Activated naive CD8-positive, alpha-beta T cell treated with anti-CD3 and anti-CD28 coated beads for 36 hours (primary cell): ENCODE measurements at places on chromosomes 2 and 18.

DNA sequence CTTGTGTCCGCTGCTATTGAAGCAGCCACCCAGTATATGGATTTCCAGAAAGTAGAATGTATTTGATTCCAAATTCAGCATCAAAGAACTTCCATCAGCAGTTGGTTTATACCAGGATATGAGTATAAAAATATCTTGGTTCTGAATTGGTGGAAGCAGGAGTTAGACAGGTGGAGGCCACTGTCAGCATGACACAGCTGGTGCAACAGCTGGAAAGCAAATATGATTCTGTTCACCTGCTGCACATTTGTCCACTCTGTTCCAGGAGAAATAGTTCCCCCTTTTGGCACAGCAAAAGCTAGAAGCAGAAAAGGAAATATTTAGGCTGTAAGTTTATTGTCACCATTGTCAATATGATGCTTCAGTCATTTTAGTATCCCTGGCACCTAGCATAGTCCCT, 41.2 kb downstream of the KIAA2012 start:
- H3K27me3 ChIP-seq, result peaks cover 47% of the 10 kb centered on the region
- no peak for DNase-seq
- no peaks in the 10 kb centered on the region for H3K4me1 ChIP-seq
- no peak overlapping the region for H3K27ac ChIP-seq

DNA sequence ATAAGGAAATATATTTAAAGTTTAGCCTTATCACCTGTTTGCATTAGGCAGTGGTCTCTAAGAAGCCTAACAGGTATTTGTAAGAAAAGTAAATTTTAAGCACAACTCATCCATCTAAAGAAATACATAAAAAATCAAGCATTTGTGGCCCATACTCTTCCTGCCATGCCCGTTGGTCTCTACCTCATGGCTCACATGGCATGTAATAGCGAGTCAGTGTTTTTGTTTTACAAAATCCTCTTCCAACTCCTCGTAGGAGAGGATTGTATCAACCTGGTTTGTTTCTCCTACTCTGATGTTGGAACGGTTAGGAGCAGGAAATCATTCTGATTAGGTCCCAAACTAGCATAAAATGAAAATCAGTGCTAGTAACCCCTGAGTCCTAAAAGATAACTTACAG, 91.8 kb downstream of the FMNL2 start:
- H3K4me1 ChIP-seq, result no peaks in the 10 kb centered on the region
- no peaks in the 10 kb centered on the region for H3K36me3 ChIP-seq
- no peak overlapping the region for H3K4me3 ChIP-seq
- no peak for DNase-seq

GRCh38 chr2:162369551-162369950, 25.6 kb downstream of the GCA start:
- no peaks in the 10 kb centered on the region for H3K36me3 ChIP-seq
- H3K4me3 ChIP-seq, result no peak overlapping the region
- H3K4me1 ChIP-seq, result no peaks in the 10 kb centered on the region
- no peaks in the 10 kb centered on the region for H3K27me3 ChIP-seq
- no peak overlapping the region for H3K27ac ChIP-seq

DNA sequence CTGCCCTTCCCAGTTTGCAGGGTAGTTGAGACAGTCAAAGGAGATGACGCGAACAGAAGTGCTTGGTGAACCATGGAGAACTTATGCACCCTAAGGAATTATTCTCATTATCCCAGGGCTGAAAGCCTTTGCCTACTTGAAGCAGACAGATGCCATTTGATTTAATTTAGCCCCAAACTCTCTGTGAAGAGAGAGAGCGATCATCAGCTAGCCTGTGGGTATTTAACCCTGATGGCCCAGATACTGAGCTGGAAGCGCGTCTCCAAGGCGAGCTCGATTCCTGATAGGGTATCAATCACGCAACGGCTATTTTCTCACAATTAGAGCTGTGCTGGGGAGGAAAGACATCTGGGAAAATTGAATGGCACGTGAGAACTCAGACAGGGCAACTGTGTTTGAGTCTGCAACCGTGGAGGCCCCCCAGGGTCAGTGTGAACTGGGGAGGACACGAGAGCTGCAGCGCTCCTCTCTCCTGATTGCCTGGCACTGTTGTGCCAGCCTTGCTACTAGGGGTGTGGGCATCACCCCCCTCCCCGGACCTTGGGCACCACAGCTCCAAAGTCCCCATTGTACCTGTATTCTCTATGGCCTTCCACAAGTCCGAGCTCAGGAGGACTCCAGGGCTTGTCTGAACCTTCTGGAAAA, 73.2 kb downstream of the CAPN13 start:
- no peak for DNase-seq
- H3K36me3 ChIP-seq, result no peaks in the 10 kb centered on the region
- no peak overlapping the region for H3K4me3 ChIP-seq
- no peak overlapping the region for H3K27ac ChIP-seq
- H3K27me3 ChIP-seq, result no peaks in the 10 kb centered on the region

DNA sequence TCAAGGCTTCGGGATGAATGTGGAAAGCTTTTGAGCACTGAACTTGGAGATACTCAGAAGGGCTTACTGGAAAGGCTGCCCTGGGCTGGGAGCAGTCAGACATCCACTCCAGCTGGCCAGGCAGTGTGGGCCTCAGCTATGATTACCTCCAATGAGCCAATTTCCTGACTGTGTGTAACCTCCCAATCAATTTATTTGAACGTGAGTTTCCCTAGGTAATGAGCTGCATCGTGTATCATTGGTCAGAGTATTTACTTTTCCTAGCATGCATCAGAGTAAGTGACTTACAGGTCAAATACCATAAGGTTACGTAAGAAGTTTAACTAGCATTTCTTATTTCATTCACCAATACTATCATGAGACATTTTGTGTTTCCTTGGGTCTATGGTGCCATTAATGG, 11.0 kb upstream of the CTAGE1 start:
- H3K27ac ChIP-seq, result no peak overlapping the region
- no peaks in the 10 kb centered on the region for H3K36me3 ChIP-seq
- DNase-seq, result no peak
- no peaks in the 10 kb centered on the region for H3K4me1 ChIP-seq

GRCh38 chr18:27966881-27967280, 210.0 kb downstream of the CDH2 start:
- H3K4me1 ChIP-seq, result no peaks in the 10 kb centered on the region
- DNase-seq, result no peak
- H3K27me3 ChIP-seq, result no peaks in the 10 kb centered on the region
- no peak overlapping the region for H3K27ac ChIP-seq

DNA sequence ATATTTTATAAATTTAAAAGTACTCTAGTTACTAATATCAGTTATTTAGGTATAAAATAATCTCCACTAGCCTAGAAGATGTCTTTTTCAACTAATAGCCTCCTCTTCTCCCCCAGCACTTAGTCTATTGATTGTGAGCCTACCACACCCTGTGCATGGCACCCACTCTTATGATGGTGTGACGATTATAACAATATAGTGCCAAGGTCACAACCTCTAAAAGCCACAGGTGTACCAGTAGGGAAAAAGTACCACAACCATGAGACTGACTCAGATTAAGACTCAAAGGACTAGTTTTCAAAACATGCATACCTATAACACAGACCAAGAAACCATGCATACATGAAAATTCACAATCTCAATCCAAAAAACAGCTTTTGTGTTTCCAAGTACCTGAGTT, 27.6 kb downstream of the THADA start:
- H3K27me3 ChIP-seq, result no peaks in the 10 kb centered on the region
- peaks cover 43% of the 10 kb centered on the region for H3K36me3 ChIP-seq
- H3K4me3 ChIP-seq, result no peak overlapping the region
- H3K4me1 ChIP-seq, result peaks cover 31% of the 10 kb centered on the region
- no peak for DNase-seq

- peaks cover 4% of the 10 kb centered on the region for H3K27me3 ChIP-seq
- no peak overlapping the region for H3K4me3 ChIP-seq
- no peak overlapping the region for H3K27ac ChIP-seq
- no peaks in the 10 kb centered on the region for H3K36me3 ChIP-seq
Measured at GRCh38 chr2:200667413-200667812, 81.6 kb downstream of the AOX1 start.
